ENCODE measurements at places on chromosomes 11 and 22.

DNA sequence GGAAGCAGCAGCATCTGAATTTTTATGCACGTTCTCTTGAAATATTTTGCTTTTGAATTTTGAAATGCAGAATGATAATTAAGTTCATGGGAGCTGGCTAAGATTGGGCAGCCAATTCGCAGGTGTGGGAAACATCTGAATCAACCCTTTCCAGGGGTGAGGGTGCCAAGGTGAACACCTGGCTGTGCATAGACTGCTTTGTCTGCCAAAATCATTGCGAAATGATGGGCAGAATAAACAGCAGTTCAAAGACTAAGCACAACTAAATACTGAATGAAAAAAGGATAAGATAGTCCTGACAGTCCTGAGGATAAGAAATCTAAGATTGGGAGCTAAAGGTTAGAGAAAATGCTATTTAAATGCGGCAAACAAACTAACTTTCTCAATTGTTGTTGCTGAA, 813.3 kb upstream of the RAG2 start:
- no peak for DNase-seq

GRCh38 chr22:31692186-31692886, 30.3 kb upstream of the PISD start:
- DNase-seq = no peak

GRCh38 chr11:68199295-68199987, 13.7 kb downstream of the KMT5B start:
- no peak for DNase-seq

DNA sequence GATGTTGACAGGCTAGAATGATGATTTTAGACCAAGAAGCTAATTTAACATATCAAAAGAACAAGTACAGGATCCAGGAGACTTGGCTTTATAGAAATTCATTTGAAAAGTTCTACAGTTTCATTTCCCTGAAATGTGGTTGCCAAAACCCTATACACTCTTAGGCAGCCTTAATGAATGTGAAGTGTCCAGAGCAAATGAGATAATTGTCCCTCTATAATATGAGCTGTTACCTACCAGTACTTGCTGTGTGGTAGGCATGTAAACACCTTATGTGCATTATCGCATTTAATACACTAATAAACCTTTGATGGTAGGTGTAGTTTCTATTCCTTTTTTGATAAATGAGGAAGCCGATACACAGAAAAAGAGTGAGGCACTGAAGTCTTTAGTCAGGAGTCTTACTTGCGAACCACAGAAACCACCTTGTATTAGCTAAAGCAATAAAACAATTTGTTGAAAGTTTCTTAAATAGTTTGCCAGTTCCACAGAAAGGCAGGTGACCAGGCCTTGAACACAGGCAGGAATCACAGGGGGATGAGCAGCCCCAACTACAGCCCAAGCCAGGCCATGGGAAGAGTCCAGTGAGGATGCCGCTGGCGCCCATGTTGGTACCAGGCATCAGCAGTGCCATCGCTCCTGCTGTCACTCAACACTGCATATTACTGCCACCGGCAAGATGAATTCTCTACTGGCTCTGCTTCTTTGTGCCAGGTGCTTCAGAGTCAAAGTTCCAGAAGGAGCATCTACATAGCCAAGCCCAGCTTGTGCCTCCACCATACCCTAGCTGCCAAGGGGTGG, 81.7 kb downstream of the SWAP70 start:
- DNase-seq = no peak

DNA sequence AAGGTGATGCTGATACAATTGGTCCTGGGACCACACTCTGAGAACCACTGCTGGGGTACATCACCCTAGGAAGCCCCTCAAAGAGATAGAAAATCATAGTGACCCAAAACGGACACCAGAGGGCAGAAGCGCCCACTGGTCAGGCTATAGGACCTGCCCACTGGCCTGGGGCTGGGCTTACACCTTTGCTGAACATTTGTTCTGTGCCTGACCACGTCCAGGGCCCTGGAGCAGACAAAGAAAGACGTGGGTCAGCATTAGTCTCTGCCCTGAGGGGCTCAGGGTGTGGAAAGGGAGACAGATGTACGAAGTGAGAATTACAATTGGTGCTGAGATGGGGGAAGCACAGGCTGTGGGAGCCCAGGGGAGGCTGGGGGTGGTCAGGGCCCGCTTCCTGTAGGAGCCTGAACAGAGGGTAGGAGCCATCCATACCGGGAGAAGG, 14.4 kb upstream of the SERPINH1 start:
- DNase-seq = peak; percentile 81

- no peak for DNase-seq
These were observed 15.1 kb downstream of the CDPF1 start for GRCh38 chr22:46234969-46235368.

GRCh38 chr11:1920909-1921573, 1.5 kb downstream of the TNNT3 start:
- no peak for DNase-seq

- DNase-seq = peak; percentile 46
These were observed 349.9 kb downstream of the CNTN5 start for GRCh38 chr11:99370549-99371216.

- DNase-seq = no peak
These were observed 1.4 kb downstream of the TBX1 start for GRCh38 chr22:19761725-19762567.

GRCh38 chr11:94938095-94939055, 35.0 kb downstream of the CWC15 start:
- DNase-seq = no peak

DNA sequence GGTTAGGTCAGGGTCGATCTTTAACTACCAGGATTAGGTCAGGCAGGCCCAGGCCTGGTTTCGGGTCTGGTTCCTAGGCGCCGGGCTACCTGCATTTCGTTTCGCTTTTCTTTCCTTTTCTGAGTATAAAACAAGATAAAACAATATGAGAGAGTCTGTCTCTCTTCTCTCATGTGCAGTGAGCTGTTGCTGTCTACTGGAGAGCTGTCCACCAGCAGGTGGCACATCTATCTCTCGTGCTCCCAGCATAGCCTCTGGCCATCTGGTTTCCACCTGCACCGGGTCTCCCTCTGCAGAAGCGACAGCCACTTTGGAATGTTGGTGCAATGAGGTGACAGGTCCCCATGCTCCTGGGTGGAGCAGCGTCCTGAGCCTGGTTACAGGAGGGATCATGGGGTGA, 27.6 kb downstream of the RIBC2 start:
- peak; percentile 81 for DNase-seq

Measured in SK-N-DZ (cell line).